ENCODE measurements at places on chromosomes 5 and 9.

DNA sequence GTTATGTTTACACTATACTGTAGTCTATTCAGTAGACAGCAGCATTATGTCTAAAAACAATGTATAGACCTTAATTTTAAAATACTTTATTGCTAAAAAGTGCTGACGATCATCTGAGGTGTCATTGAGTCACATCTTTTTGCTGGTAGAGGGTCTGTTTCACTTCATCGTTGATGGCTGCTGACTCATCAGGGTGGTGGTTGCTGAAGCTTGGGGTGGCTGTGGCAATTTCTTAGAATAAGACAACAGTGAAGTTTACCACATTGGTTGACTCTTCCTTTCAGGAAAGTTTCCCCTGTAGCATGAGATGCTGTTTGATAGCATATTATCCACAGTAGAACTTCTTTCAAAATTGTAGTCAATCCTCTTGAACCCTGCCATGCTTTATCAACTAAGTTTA, 150.3 kb downstream of the FBXL7 start:
- DNase-seq: no peak

- no peak for DNase-seq
Observed at GRCh38 chr5:158234323-158235158, 375.6 kb upstream of the CLINT1 start.

DNA sequence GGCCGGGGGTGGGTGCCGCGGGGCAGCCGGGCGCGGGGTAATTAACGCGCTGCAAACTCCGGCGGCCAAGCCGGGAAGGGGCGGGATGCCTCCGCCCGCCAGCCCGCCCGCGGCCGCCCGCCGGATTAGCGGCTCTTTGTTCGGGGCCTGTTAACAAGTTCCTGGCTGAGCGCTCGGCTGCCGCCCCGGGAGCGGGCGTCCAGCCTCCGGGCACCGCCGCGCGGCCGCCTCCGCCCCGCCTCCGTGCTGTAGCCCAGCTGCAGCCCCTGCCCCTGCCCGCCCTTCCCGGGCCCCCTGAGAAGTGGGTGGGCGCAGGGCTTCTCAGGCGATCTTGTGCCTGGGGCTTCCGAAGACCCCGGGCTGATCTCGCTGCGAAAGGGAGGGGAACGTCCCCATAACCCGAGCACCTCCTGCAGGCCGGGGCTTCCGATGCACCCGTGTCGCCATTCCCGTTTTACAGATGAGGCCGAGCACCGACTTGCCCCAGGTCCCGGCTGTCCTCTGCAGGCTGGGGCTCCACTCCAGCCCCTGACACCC, 7.5 kb downstream of the UNC5A start:
- no peak for DNase-seq

DNA sequence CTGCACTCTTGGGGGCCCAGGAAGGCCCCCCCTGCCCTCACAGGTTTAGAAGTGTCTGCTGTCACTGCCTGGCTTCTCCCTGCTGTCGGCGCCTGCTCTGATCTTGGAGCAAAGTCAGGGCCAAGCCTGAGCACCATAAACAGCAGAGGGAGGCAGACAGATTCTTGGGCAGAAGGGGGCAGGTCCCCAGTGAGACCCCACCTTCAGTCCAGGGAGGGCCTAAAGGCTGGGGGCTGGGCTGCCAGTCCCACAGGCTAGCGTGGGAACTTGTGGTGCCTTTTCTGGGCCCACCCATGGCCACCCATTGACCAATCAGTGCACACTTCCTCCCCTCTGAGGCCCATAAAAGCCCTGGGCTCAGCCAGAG, 124.0 kb downstream of the OLFM1 start:
- no peak for DNase-seq

DNA sequence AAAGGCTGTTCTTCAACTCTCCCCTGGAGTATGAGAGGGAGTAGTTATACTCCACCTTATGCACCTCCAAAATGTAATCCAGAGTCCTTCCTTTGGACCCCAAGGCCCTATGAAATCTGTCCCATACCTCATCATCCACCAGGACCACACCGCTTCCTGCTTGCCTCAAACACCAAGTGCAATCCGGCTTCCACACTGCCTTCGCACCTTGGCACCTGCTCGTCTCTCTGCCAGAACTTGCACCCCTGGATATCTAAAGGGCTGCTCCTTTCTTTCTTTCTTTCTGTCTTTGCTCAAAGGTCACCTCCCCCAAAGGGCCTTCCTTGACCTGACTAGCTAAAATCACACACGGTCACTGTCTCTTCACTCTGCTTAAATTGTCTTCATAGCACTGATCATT, 63.9 kb upstream of the SHB start:
- no peak for DNase-seq

- no peak for DNase-seq
Observed at GRCh38 chr9:81321551-81321950, 367.8 kb downstream of the TLE1 start.

DNA sequence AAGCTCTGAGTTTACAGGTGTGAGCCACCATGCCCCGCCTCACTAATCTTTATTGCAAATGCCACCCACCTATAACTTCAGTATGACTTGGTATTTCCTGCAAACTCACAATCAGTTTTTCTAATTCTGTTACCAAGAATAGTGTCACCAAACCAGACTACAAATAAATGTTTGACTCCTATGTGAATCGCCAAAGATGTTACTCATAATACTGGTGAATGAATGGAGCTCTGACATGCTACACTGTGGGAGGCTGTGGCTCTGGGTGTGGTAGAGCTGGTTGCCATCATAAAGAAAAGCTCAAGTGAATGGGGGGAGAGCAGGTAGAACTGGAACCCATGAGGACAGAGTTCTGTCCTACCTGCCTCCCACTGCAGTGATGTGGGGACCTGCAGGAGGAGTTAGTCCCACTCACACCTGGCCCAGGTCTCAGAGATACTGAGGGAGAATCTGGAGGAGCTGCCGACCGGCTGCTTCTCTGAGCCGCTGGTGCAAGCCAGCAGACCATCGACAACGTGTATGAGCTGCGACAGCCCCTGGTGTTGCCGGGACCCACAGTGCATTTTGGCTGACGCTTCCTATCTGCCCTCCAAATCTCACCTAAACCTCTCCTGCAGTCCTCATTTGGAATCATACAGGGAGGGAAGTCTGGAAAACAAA, 95.7 kb downstream of the ENTREP1 start:
- DNase-seq: no peak

GRCh38 chr9:81609782-81610739, 79.3 kb downstream of the TLE1 start:
- DNase-seq: no peak

- DNase-seq: no peak
Observed at GRCh38 chr5:33180900-33181299, 259.9 kb upstream of the TARS1 start.

- no peak for DNase-seq
Observed at GRCh38 chr9:111615928-111616327, 15.2 kb upstream of the DNAJC25 start.

DNA sequence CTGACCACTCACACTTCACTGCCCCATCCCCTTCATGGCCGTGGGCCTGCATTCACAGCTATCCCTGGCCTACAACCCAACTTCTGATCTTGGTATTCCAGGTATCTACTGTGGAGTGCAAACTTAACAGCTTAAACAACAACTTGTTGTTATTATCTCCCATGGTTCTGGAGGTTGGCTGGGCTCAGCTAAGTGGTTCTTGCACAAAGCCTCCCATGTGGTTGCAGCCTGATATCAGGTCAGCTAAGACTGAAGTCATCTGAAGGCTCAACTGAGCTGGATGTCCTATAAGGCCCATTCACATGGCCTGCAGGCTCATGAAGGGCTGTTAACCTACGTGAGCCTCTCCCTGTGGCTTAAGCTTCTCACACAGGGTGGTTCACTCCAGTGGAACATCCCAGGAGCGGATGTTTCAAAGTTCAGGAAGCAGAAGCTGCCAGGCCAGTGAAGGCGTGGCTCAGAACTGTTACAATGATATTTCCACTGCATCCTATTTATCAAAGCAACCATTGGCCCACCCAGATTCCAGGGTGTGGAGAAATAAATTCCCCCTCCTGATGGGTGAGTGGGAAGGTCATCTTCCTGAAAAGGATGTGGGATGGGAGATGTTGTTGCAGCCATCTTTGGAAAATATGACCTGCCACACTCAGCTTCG, 30.0 kb upstream of the TRIO start:
- no peak for DNase-seq
